ENCODE measurements at places on chromosomes 5 and 9.

- DNase-seq = no peak
Observed at GRCh38 chr5:96776621-96777020, 31.1 kb downstream of the ERAP1 start.

DNA sequence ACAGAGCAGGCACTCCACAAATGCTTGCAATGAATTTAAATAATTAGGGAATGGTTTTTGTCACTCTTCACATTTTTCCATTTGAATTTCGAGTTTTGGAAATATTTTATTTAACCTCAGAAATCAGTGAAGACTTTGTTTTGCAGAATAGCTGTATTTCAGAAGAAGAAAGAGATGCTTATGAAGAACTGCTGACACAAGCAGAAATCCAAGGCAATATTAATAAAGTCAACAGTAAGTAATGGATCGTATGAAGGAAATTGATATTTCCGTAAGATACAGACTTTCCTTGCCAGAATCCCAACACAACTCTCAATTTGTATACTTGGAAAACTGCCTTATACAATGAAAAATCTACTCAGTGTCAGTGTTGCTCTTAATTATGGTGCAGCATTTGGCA is 30.5 kb downstream of the F2RL2 start:
- no peak for DNase-seq

DNA sequence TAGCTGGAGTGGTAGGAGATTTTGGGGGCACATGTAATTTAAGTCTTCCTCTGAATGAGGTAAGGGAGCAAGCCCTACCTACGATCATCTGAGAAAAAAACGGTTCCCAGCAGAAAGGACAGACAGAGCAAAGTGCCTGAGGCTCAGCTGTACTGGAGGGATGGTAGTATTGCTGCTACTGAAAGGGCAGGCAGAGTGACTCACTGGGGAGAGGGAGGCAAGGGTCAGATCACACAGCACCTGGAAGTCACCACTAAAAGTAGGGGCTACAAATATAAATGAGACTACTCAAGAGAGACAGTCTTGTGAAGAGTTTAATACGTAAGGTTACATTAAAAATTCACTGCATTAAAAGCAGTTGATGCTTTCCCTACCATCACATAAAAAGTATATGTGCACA is 75.9 kb downstream of the NFIB start:
- DNase-seq = no peak

DNA sequence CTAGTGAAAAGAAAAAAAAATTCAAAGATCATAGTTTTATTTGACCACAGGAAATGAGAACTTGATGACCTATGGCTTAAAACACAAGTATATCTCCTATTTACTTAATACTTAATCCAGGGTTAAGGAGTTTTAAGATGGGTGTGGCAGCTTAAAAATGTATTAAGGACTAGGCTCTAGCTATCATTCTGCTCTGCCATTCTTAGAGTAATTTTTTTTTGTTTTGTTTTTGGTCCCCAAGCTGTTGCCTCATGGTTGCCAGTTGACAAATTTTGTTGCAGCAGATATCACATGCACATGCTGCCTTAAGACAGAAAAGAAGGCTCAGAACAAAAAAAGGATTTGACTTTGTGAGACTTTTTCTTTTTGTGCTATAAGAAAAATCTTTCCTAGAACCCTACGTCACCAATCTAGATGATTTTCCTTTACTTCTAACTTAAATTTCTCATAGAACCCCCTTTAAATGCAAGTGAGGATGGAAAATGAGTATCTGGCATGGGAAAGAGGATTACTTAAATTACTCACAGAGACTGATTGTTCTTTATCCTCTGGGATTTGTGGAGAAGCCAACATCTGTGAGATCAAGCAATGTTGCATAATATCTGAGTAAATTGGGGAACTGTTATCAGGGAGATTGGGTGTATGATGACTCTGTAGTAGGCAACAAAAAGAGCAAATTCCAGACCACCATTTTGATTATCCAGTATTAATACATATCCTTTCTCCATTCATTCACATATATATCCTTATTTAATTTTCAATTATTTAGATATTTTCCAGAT is 364.7 kb upstream of the CD180 start:
- no peak for DNase-seq

DNA sequence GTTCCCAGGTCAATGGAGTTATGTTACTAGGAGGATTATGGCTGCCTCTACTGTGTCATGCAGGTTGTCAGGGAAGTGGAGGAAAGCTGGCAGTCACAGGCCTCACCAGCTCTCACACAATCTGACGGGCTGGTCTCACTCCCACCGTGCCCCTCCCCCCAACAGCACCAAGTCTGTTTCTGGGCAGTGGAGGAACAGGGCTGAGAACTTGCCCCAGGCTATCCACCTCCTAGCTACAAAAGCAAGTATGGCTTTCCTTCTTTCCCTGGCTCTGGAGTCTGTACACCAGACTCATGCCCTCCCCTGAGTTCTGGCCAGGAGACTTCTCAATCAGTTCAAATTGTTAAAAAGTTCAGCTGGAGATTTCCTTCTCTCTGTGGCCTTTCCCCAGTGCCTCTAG is 25.7 kb upstream of the RIOK2 start:
- DNase-seq = no peak

GRCh38 chr9:125996791-125997190 is 249.6 kb downstream of the PBX3 start:
- DNase-seq = no peak

- DNase-seq = no peak
Observed at GRCh38 chr9:97919217-97919813, 3.0 kb downstream of the TRMO start.

- DNase-seq = no peak
Observed at GRCh38 chr9:114038724-114039313, 39.3 kb downstream of the AMBP start.

DNA sequence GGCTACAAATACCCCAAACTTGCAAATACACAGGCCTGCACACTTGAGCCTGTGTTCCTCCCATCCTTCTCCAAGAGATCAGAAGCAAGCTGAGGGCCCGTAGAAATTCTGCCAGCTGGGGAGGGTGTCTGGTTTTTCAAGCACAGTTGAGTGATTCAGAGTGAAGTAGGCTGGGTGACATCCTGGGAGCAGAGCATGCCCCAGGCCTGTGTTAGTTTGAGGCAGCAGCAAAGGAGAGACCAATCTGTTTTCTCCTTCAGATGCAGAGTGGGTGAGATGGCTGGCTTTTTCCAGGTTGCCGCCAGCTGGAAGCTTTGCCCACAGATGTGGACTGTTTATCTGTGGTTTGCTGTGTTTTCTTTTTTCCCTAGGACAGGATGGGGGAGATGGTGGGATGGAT is 63.1 kb downstream of the RCL1 start:
- no peak for DNase-seq

- DNase-seq = no peak
Observed at GRCh38 chr9:79312686-79313421, 258.9 kb upstream of the TLE4 start.

- no peak for DNase-seq
Observed at GRCh38 chr9:128919402-128920089, 1.2 kb upstream of the PHYHD1 start.

- DNase-seq = peak; percentile 83
Observed at GRCh38 chr9:132406554-132407122, at the start of gene TTF1. TSS of gene TTF1 (minus strand) at chr9:132406840. CDS start at chr9:132402821, 4,019 bp downstream.

DNA sequence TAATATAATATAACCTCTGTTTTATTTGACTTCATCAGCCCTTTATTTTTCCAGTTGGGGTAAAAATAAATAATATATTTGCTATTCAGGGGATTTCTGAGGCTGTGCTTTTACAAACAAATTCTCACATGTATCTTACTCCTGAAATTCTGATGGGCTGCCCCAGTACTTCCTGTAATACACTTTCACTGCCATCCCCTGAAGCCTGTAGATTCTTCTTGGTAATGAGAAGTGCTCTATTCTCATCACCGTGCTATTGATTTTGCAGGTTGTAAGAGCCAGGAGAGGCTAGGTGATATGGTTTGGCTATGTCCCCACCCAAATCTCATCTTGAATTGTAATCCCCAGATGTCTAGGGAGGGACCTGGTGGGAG is 91.9 kb upstream of the CEP78 start:
- DNase-seq = no peak

DNA sequence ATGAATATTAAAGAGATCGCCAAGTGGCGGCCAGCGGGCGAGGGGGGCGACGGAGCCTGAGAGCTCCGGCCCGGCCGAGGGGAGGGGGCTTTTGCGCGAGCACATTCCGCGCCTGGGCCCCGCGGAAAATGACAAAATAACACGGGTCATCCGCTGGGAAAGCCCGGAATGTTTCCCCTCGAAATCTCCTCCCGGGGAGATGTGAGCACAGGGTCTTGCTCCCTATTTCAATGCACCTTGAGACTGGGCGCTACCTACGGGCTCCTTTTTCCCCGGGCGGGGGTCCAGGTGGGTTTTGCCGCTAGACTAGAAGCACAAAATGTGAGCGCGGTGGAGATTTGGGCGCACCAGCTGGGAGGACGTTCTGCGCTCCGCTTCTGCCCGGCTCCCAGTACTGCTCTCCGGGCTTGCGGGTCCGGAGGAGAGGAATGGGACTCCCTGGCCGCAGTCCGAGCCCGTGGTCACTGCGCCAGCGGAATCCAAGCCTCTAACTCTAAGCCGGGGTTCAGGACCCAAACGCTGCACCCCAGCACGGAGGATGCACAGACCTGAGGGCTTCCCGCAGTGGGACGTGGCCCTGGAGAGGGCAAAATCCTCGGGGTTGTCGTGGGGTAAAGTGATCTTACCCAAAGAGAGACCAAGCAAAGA is 2.8 kb upstream of the PRDM12 start:
- DNase-seq = no peak

DNA sequence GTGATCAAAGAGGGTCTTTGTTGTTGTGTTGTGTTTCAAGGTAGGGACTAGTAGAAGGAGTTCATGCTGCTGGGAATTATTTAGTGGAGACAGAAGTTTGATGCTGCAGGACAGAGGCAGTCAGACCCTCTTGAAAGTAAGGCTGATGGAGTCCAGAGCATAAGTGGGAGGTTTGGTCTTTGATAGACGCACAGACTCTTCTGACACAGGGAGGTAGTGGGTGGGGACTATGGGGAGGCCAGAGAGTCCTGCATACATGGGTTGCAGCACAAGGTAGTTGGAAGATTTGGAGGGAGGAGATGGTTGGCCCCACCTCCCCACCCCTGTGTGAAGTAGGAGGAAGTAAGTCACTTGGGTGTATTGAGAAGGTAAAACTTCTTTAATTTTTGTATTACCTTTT is 2.4 kb upstream of the CCDC112 start:
- no peak for DNase-seq

- DNase-seq = no peak
Observed at GRCh38 chr9:108056805-108057386, 567.3 kb upstream of the KLF4 start.

DNA sequence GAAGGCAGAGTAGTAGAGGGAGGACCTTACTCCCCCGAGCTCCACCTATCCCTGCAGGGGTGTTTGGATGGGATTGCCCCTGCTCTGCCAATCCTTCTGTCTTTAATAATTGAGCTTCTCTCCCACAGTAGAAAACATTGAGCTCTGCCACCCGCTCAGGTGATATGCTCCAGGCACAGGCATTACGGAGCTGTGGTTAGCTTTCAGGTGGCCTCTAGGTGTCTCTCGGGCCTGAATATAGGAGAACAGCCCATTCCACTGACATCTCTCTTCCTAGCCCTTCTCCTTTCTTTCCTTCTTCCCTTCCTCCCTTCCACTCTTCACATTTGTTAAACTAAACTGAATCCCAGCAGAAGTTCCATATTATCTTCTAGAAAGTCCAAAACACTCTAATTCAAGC is 203.4 kb downstream of the SYK start:
- DNase-seq = no peak

DNA sequence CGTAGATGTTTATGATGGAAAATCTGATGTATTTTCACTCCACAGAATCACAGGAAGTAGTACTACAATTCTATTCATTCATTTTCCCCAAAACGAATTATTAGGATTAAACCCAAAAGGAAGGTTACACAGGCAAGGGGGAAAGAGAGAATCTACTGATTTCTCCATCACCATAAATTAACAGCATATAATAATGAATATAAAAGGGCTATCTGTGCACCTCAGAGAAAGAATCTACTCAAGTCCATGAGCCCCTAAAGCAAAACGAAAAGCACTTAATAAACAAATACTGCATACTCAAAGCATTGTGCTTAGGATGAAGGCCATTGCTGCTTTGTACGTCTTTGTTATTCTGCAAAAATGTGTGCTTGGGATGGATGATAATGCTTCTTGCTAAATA is 740.5 kb upstream of the SEMA6A start:
- DNase-seq = no peak

- no peak for DNase-seq
Observed at GRCh38 chr5:39116344-39117170, 42.4 kb upstream of the RICTOR start.

- no peak for DNase-seq
Observed at GRCh38 chr9:136860933-136861873, 4.9 kb downstream of the EDF1 start.

DNA sequence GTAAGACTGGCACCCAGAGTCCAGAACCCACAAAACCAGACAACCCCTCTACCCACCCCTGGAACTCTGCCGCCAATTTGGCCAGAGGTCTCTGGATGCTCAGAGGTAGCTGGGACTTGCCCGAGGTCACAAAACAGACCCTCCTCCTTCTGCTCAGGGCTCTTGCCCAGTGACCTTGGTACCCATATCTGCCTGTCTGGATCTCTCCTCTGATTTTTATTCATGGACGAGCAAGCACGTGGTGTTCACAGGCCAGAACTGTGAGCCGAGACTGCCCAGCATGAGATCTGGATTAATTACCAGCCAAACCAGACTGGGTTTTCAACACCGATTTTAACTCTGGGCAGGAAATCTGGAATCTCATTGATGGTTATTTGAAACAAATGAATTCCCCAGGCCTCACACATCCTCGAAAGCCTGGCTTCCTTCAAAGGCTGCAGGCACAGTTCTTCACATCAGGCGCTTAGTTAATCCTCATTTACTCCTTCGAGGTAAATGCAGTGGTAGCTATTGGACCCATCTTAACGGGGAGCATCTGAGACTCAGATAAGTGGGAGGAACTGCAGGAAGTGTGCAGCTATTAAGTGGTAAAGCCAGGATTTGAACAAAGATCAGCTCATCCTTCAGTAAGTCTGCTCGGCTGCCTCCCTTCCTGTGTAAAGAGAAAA is 21.4 kb downstream of the COL27A1 start:
- DNase-seq = no peak

GRCh38 chr9:122228568-122229484 is at the start of gene LHX6:
TSS of gene LHX6 (minus strand) at chr9:122228957. CDS start at chr9:122228740, 217 bp downstream.
- DNase-seq = no peak

- DNase-seq = no peak
Observed at GRCh38 chr5:135041145-135041587, 7.1 kb upstream of the PITX1 start.

- DNase-seq = no peak
Observed at GRCh38 chr5:143194206-143194605, 209.3 kb downstream of the NR3C1 start.
